Ascending aorta (tissue), 2 donors: ENCODE measurements at places on chromosomes 16 and 17. TPM values are rescaled to one million over a fixed set of nuclear protein-coding genes. Genes with fewer than 3 reads are reported as not detected.

The SLC16A11 gene
- not detected for total RNA-seq

The SLC16A6 gene
- total RNA-seq, result not detected

The TPPP3 gene
- total RNA-seq, result 2.8 TPM

The KCNH4 gene
- not detected for total RNA-seq

The LRRC37A gene
- total RNA-seq, result not detected

The GLIS2 gene
- 16.8 TPM for total RNA-seq

The CA4 gene
- 35.3 TPM for total RNA-seq

The CDR2L gene
- 54.7 TPM for total RNA-seq

The CCDC102A gene
- 13.7 TPM for total RNA-seq

The SLC5A11 gene
- not detected for total RNA-seq

The RNU2-1 gene
- total RNA-seq, result not detected

The GINS2 gene
- total RNA-seq, result not detected

The MT1G gene
- 36.6 TPM for total RNA-seq

The KRTAP4-1 gene
- not detected for total RNA-seq

The WNT9B gene
- total RNA-seq, result 5.6 TPM

The TAT gene
- 6.7 TPM for total RNA-seq

The KRT14 gene
- total RNA-seq, result 10.3 TPM

The MPV17L gene
- 0.75 TPM for total RNA-seq

The DHX58 gene
- total RNA-seq, result 1.7 TPM

The COL1A1 gene
- 547 TPM for total RNA-seq

The ZNF629 gene
- total RNA-seq, result 12.3 TPM

The GPR142 gene
- total RNA-seq, result not detected

The SEPTIN12 gene
- not detected for total RNA-seq

The ENPP7 gene
- total RNA-seq, result 2.2 TPM

The TNFAIP1 gene
- total RNA-seq, result 66.4 TPM

The OR2C1 gene
- not detected for total RNA-seq

The KRTAP4-9 gene
- not detected for total RNA-seq

The CCDC47 gene
- total RNA-seq, result 76.2 TPM

The SCGB1C2 gene
- total RNA-seq, result not detected

The CNTNAP4 gene
- total RNA-seq, result not detected

The B4GALNT2 gene
- total RNA-seq, result not detected

The KRT12 gene
- total RNA-seq, result not detected

The HEXD gene
- total RNA-seq, result 40.4 TPM

The EPX gene
- total RNA-seq, result not detected

The CACNG5 gene
- total RNA-seq, result not detected

The SHCBP1 gene
- total RNA-seq, result 0.11 TPM

The ERN2 gene
- total RNA-seq, result not detected
